Stomach (tissue), 19 donors: ENCODE measurements at places on chromosomes 3 and 15. TPM values are rescaled to one million over a fixed set of nuclear protein-coding genes. Genes with fewer than 3 reads are reported as not detected.

- H3K27me3 ChIP-seq: no peaks in the 10 kb centered on the region
- H3K36me3 ChIP-seq: no peaks in the 10 kb centered on the region
- DNase-seq: no peak
Observed at GRCh38 chr3:167653760-167654159, at the start of gene WDR49. WDR49 (minus strand) TSS chr3:167653942; CDS start chr3:167653425, 517 bp downstream.

Gene CEMIP
- total RNA-seq: 2.6 TPM

Gene MAP6D1
- not detected for total RNA-seq

DNA sequence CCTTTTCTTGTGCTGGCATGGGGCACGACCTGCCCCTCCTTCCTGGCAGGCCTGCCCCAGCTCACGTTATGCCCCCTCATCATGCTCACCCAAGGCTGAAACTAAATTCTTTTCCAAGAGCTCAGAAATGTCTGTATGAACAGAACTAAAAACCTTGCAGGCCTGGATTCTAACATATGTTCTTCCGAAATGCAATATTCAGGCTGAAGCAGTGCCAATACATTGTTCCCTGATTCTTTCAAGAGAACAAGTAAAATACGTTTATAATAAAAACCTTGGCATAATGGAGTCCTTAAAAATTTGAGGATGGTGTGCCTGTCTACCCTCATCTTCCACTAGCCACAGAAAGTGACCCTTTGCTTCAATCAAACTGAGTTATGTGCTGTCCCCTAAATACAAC, 48.5 kb upstream of the ICE2 start:
- no peak overlapping the region for H3K27ac ChIP-seq
- no peaks in the 10 kb centered on the region for H3K27me3 ChIP-seq
- H3K4me1 ChIP-seq: peaks cover 12% of the 10 kb centered on the region
- H3K4me3 ChIP-seq: no peak overlapping the region

Gene PLEKHO2
- total RNA-seq: 9.0 TPM

Gene MME
- total RNA-seq: not detected

- no peaks in the 10 kb centered on the region for H3K27me3 ChIP-seq
- no peaks in the 10 kb centered on the region for H3K4me1 ChIP-seq
- DNase-seq: no peak
- H3K4me3 ChIP-seq: no peak overlapping the region
Observed at GRCh38 chr15:87123676-87124382, 1044.2 kb downstream of the AGBL1 start.

- no peak for DNase-seq
- H3K4me3 ChIP-seq: no peak overlapping the region
- H3K4me1 ChIP-seq: peaks cover 21% of the 10 kb centered on the region
- peaks cover 20% of the 10 kb centered on the region for H3K27me3 ChIP-seq
- no peaks in the 10 kb centered on the region for H3K36me3 ChIP-seq
- no peak overlapping the region for H3K27ac ChIP-seq
Observed at GRCh38 chr15:51263116-51263515, 75.3 kb downstream of the CYP19A1 start.

Gene SYNM
- 71.3 TPM for total RNA-seq

GRCh38 chr3:140252812-140253656, 318.0 kb downstream of the CLSTN2 start:
- H3K27me3 ChIP-seq: no peaks in the 10 kb centered on the region
- H3K36me3 ChIP-seq: no peaks in the 10 kb centered on the region
- no peak overlapping the region for H3K27ac ChIP-seq
- no peak for DNase-seq
- H3K4me1 ChIP-seq: no peaks in the 10 kb centered on the region

Gene TGM4
- total RNA-seq: not detected

Gene FAM107A
- 35.2 TPM for total RNA-seq

Gene CMTM7
- total RNA-seq: 3.1 TPM

- H3K27ac ChIP-seq: no peak overlapping the region
- H3K36me3 ChIP-seq: no peaks in the 10 kb centered on the region
- H3K27me3 ChIP-seq: no peaks in the 10 kb centered on the region
- peaks cover 35% of the 10 kb centered on the region for H3K4me1 ChIP-seq
- H3K4me3 ChIP-seq: no peak overlapping the region
Observed at GRCh38 chr15:65778269-65778668, 13.8 kb downstream of the DENND4A start.
